Kidney epithelial cell (primary cell): ENCODE measurements at places on chromosomes 11 and 22. TPM values are rescaled to one million over a fixed set of nuclear protein-coding genes. Genes with fewer than 3 reads are reported as not detected.

- no peak for DNase-seq
These were observed 9.3 kb downstream of the INS start for GRCh38 chr11:2151500-2152257.

DNA sequence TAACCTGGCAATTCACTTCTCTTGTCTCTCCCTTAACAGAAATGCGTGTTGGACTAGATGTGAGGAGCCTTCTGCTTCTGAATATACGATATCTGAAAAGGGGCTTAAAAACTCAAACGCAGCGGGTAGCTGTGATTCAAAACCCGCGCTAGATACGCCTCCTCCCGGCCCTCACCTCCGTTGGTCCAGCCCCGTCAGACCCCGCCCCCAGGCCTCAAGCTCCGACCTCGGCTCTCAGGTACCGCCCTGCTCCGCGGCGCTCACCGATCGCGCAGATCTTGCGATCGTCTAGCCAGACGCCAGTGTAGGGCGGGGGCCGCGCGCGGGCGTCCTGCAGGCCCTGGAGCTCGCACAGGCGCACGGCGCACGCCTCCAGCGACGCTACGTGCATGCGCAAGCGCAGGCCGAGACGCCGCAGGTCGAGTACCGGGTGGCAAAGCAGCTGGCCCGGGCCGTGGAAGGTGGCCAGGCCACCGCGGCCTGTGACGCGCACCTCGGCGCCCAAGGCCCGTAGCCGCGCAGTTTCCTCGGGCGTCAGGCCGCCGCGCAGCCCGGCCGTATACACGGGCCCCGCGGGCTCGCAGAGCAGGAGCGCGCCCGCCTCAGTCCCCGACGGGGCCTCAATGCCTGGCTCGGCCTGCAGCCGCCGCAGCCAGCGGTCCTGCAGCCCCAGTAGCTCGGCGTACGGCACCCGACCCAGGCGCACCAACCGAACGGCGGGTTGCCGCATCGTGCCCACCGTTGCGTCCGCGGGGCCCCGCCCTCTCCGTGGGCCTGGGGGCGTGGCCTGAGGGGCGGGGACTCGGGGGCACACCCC is at the start of gene LIPT2:
TSS of gene LIPT2 (minus strand) at position 751 of the 817 bp plus-strand sequence. CDS start at position 730, 21 bp downstream.
- peak; percentile 96 for DNase-seq

DNA sequence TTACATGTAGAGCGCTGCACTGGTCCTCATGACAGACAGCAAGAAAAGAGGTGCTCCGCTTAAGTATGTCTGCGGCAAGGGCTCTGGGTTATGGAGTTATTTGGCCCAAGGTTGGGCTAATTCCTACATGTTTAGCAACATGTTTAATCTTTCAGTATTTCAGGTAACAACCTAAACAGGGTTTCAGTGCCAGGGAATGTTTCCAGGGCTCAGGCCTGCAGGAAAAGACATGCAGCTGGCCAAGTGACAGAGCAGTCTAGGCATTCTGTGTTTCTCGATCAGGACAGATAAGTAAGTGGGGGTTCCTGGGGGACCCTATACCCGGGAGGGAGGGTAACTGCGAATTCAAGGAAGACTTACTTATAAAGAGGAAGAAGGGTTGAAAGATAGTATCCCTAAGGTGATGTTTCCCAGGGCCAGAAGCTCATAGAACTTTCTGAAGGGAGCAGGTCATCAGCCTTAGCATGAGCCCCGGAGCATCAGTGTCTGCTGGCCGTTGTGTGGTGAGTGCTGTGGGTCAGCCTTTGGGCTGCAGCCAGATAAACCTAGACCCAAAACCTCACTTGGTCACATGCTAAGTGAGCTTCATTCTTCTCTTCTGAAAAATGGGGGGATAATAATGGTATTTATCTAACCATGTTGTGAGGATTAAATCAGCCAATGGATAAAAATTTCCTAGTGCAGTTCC is 18.4 kb downstream of the KCNJ5 start:
- no peak for DNase-seq

- no peak for DNase-seq
These were observed 71.4 kb downstream of the BUD13 start for GRCh38 chr11:116701297-116701801.

GRCh38 chr22:37638391-37639069 is 939 bp upstream of the SH3BP1 start:
- DNase-seq: no peak

DNA sequence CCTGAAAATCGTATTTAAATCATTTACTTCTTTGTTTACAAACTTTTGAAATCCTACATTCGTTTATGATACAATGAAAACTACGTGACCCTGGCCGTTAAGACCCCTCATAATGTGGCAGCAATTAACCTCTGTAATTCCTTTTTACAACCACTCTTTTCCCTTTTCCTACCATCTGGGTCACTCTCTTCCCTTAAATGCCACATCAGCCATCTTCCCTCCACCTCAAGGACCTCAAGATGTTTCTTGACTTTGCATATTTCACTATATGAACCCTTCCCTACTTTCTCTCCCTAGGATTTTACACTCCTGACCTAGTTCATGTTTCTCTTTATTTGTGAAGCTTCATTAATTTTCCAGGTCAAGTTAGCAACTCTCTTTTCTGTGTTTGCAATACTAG is 26.8 kb downstream of the OR2AG2 start:
- no peak for DNase-seq

- no peak for DNase-seq
These were observed 34.1 kb upstream of the GRAMD4 start for GRCh38 chr22:46586123-46586519.

DNA sequence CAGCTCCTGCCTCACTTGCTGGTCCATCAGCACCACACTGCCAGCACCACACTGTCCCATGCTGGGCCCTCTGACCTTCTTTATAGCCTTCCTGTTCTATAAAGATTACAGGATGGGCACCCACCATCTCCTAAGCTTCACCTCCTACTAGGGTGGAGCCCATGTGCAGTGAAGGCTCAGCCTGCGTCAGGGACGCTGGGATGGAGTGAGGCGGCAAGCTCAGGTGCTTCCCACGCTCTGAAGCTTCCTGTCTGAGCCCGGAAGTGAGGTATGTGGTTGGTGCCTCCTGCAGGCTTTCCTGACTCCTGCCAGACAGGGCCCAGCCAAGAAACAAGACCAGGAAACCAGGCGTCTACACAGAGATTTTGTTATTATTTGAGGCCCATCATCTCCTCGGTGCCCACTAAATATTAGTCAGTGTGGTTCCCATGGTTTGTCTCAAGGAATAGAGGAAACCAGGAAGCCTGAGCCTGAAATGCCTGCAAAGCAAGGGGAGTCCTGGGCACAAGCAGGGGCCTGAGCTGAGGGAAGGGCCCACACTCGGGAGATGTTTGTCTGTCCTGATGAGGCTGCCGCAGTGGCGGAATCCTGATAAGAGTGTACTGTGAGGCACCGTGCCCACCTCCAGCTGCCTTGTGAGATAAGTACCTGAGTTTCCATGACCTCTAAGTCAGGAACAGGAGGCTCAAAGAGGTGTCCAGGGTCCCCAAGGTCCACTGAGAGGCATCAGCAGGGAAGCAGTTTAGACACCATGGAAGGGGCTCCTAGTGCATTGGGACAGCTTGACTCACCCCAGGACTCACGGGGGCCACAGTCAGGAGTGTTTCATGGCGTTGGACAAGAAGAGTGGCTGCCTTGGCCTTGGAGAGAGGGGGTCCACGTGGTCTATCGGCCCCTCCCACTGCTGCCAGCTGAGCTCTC is 22.0 kb downstream of the RSPH14 start:
- DNase-seq: no peak

DNA sequence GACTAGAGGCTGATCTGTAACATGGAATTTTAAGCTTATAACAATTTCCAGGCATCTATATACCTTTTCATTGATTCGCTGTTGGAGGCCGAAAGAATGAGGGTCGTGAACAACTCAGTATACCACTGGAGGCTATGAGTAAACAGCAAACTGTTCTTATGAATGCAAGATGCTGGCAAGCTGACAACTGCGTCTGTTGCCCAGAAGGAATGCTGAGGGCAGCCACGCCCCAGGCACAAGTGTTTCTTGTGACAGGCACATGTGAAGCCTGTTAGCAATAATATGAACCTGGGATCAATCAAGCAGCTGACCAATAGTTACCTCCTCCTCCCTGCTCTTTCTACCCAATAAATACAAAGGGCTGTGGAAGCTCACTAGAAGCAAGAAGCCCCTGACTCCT is 15.3 kb downstream of the RTCB start:
- DNase-seq: no peak

- no peak for DNase-seq
These were observed 8.3 kb upstream of the MIEF1 start for GRCh38 chr22:39493759-39494158.

GRCh38 chr22:17586831-17587440 is 23.6 kb downstream of the SLC25A18 start:
- DNase-seq: no peak

GRCh38 chr22:46219636-46220035 is 30.5 kb downstream of the CDPF1 start:
- DNase-seq: no peak

GRCh38 chr11:70456921-70457532 is 58.7 kb downstream of the CTTN start:
- DNase-seq: peak; percentile 25

DNA sequence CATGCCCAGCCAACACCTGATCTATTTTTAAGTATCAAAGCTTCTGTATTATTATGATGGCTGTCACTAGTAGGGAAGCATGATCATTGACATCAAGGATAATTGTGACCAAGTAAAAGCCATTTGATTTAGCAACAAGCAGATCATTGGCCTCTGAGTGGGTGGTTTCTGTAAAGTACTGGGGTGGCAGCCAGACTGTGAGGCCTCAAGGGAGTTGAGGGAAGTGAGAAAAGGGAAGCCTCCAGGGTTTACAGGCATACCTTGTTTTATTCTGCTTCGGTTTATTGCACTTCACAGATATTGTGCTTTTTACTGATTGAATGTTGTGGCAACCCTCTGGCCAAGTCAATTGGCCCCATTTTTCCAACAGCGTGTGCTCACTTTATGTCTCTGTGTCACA is 60.1 kb downstream of the PRR5L start:
- DNase-seq: no peak

DNA sequence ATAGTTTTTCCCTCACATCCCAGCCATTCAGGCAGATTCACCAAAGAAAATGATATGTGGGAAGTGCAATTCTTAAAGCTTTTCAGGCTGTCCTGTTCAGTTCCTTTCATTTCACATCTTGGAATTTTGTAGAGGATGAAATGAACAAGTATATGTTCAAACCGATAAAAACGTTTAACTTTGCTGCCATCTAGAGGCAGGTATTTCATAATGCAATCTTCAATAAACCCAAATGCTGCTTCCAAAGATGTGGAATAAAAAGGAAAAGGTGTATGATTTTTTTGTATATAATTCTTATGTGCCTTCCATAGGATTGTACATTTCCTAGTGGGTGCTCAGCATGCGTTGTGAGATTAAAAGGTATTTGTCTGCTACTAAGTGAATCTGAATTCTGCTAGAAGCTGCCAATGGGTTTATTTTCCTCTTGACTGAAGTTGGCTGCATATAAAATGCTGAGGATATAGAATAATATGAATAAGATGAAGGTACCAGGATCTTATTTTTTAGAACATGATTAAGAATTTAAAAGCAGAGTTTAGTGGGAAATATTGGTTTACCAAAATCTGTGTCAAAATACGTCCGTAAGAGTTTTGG is 199.3 kb downstream of the PGR start:
- DNase-seq: no peak

DNA sequence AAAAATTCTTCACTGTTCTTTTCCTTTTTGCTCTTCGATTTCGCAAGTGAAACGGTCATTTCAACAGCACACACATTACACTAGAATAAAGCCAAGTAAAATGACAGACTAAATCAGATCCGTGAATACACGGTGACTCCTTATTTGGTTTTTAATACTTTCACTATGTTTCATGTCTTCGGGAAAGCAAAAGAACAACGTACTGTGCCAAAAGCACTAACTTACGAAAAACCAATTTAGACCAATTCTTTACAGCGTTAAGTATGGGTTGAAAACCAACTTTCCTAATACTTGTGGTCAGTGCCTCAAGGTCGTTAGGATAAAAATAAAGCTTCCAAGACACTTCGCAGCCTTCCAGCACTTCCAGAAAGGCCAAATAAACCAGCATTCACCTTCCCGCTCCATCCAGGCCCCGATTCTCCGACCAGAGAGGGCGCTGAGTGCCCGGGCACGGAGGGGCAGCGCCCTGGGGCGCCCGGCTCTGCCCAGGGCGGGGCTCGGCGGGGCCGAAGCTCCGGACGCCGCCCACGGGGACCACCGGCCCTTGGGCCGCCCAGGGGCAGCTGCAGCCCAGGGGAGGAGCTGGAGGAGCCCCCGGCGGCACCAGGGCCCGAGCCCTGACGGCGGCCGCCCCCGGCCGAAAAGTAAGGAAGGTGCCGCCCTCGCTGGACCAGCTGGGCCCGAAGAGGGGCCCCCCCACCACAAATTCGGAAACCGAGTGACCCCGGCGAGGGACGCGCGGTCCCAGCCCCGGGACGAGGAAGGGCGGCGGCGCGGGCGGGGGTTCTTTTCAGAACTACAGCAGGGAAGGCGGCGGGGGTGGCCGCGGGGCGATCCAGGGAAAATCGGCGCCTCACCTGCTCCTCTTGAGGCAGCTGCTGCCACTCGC is 499 bp downstream of the ATL3 start:
- no peak for DNase-seq

GRCh38 chr11:45771193-45771565 is 33.8 kb upstream of the SLC35C1 start:
- DNase-seq: no peak

- DNase-seq: no peak
These were observed 549.0 kb upstream of the LUZP2 start for GRCh38 chr11:23947883-23948282.

GRCh38 chr11:2212411-2213251 is 41.0 kb upstream of the TH start:
- DNase-seq: no peak

DNA sequence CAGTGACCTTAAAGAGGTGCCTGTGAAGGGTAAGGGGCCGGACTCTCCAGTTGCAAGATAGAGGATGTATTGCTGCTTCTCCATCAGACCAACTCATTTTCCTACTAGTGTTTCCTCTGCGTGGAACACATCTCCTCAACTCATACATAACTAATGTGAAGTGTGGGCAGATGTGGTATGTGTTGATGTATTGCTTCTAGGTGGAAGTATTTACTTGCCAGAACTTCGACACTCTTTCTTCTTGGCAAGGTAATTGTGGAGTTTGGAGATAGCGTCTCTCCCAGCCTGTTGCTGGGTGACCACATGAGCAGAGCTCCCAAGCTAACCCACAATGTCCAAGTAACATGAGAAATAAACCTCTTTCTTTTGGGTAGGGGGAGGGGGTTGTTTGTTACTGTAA is 456.9 kb downstream of the DYNC2H1 start:
- DNase-seq: no peak

DNA sequence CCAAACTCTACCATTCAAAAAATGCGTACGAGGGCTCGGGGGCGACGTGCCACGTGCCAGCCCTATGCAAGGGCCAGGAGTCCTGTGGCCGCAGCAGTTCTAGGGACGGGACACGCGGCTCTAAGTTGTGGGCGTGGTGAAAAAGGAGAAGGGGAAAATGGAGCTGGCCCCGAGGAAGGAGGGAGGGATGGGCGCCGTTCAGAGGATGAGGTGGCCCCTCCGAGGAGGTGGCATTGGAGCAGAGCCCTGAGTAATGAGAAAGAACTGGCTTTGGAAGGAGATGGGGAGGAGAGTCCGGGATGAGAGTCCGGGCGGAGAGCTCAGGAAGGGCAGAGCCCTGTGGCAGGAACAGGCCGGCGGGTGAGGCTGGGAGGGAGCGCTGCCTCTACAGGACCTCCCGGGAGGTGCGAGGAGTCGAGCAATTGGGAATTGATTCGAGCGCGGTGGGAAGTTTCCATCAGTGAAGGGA is 21.0 kb downstream of the OTUB1 start:
- DNase-seq: no peak

The PKNOX2 gene
- total RNA-seq: 0.42 and 0.68 TPM in 2 replicates

The SPINDOC gene
- 40.5 and 41.4 TPM in 2 replicates for total RNA-seq

The ARHGAP8 gene
- total RNA-seq: 22.6 and 22.9 TPM in 2 replicates

The OTOG gene
- not detected in 2 replicates for total RNA-seq

The RIC3 gene
- 10.2 and 19.5 TPM in 2 replicates for total RNA-seq

The NCAM1 gene
- total RNA-seq: 14.7 and 16.5 TPM in 2 replicates

The GLB1L3 gene
- 0.75 and 1.2 TPM in 2 replicates for total RNA-seq

The KCNJ5 gene
- 3.4 and 4.0 TPM in 2 replicates for total RNA-seq

The RAB36 gene
- 5.7 and 6.4 TPM in 2 replicates for total RNA-seq
